ENCODE measurements at places on chromosomes 3 and 15. TPM values are rescaled to one million over a fixed set of nuclear protein-coding genes. Genes with fewer than 3 reads are reported as not detected.

GRCh38 chr3:161969867-161970266 is 473.3 kb downstream of the OTOL1 start:
- DNase-seq: no peak
- H3K27me3 ChIP-seq: no peaks in the 10 kb centered on the region
- H3K36me3 ChIP-seq: no peaks in the 10 kb centered on the region
- no peak overlapping the region for H3K4me3 ChIP-seq

DNA sequence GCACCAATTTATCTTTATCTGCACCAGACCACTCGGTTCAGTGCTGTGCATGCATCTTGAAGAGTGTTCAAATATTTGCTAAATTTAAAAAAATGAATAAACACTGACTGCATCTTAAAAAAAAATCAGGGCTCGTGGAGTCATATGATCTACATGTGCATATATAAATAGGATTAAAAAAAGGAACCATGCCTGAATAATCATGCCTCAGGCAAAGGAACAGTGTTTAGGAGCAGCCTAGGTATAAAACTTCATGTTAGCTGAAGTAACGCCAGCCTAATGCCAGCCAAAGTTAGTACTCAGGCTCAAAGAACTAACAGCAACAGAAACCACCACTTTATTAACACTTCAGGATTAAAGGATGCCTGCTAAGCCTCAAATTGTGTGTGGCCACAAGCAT is 9.5 kb downstream of the ABCC5 start:
- H3K27me3 ChIP-seq: no peaks in the 10 kb centered on the region
- peaks cover 4% of the 10 kb centered on the region for H3K4me1 ChIP-seq
- H3K27ac ChIP-seq: no peak overlapping the region
- no peak for DNase-seq
- no peak overlapping the region for H3K4me3 ChIP-seq

DNA sequence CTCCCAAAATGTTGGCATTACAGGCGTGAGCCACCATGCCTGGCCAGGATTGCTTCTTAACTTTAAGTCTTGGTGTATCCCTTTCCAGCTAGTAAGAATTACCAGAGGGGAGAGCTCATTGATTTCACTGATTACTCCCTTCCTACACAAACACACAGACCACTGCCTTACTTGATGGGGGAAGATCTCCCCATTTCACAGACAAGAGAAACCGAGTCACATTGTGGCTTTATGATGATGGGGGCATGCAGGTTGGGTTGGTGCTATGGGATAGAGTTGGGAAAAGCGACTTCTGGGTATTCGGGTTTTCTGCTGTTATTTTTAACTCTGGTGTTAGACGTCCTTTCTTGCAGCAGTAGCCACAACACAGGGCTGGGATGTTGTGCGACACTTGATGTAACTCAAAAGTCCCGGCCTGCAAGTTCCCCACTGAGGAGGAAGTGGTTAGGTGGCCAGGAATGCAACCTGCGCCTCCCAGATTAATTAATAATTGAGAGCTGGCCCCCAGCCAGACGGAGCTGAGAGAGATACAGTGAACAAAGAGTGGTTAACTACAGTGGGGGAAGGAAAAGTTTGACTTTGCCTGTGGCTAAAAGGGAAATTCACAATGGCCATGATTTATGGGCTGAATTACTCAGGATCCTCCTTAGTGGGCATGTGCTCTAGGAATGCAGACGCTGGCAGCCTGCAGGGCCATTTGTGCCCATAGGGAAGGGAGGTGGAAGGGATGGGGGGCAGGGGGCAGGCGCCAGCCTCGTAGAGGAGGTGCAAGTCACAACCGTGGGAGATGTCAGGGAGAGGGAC is 63.6 kb downstream of the SMAD6 start:
- H3K27me3 ChIP-seq: no peaks in the 10 kb centered on the region
- peak overlapping the region; percentile 48 for H3K27ac ChIP-seq
- peaks cover 90% of the 10 kb centered on the region for H3K4me1 ChIP-seq
- peaks cover 15% of the 10 kb centered on the region for H3K36me3 ChIP-seq
- H3K4me3 ChIP-seq: no peak overlapping the region

MRAS gene
- 75.6 TPM for total RNA-seq

- no peak overlapping the region for H3K27ac ChIP-seq
- no peaks in the 10 kb centered on the region for H3K4me1 ChIP-seq
- H3K4me3 ChIP-seq: no peak overlapping the region
Observed at GRCh38 chr3:183353421-183353820, 75.0 kb downstream of the MCF2L2 start.

DNA sequence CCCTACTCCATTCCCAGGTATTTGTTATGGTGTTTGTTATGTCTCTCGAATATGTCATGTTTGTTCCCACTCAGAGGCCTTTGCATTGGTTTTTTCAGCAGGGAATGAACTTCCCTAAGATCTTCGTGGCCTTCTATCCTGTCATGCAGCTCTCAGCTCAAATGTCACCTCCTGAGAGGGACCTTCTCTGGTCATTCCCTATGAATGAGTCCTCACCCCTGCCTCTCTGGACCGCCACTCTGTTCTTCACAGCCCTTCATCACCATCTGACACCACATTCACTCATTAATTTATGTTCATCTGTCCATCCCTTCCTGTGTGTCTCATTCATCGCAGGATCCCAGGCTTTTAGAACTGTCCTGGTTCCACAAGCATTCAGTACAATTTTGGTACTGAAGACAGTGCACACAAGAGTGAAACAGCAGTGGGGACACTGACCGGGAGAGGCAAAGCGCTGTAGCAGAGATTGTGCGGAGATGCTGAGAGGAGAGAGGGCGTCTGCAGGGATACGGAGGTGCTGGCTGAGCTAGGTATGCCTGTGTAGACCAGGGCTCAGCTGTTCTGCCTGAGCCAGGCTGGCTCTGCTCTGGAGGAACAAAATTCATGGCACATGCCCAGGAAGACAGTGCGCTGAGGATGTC is 132.3 kb downstream of the CHCHD6 start:
- H3K27me3 ChIP-seq: no peaks in the 10 kb centered on the region
- no peaks in the 10 kb centered on the region for H3K36me3 ChIP-seq
- H3K4me1 ChIP-seq: peaks cover 19% of the 10 kb centered on the region
- no peak overlapping the region for H3K27ac ChIP-seq
- no peak overlapping the region for H3K4me3 ChIP-seq
- DNase-seq: no peak

GOLGA8K gene
- total RNA-seq: not detected

- no peaks in the 10 kb centered on the region for H3K4me1 ChIP-seq
- H3K27ac ChIP-seq: no peak overlapping the region
- H3K27me3 ChIP-seq: no peaks in the 10 kb centered on the region
- H3K36me3 ChIP-seq: no peaks in the 10 kb centered on the region
Observed at GRCh38 chr3:10343526-10343925, 22.6 kb upstream of the SEC13 start.

GRCh38 chr15:78716651-78717050 is 75.6 kb upstream of the CHRNB4 start:
- no peak for DNase-seq
- H3K4me3 ChIP-seq: no peak overlapping the region
- no peak overlapping the region for H3K27ac ChIP-seq
- H3K36me3 ChIP-seq: no peaks in the 10 kb centered on the region
- peaks cover 6% of the 10 kb centered on the region for H3K27me3 ChIP-seq

- no peaks in the 10 kb centered on the region for H3K36me3 ChIP-seq
- no peak overlapping the region for H3K4me3 ChIP-seq
- no peak overlapping the region for H3K27ac ChIP-seq
- no peaks in the 10 kb centered on the region for H3K27me3 ChIP-seq
Observed at GRCh38 chr15:68979006-68979405, 35.5 kb upstream of the NOX5 start.

DNA sequence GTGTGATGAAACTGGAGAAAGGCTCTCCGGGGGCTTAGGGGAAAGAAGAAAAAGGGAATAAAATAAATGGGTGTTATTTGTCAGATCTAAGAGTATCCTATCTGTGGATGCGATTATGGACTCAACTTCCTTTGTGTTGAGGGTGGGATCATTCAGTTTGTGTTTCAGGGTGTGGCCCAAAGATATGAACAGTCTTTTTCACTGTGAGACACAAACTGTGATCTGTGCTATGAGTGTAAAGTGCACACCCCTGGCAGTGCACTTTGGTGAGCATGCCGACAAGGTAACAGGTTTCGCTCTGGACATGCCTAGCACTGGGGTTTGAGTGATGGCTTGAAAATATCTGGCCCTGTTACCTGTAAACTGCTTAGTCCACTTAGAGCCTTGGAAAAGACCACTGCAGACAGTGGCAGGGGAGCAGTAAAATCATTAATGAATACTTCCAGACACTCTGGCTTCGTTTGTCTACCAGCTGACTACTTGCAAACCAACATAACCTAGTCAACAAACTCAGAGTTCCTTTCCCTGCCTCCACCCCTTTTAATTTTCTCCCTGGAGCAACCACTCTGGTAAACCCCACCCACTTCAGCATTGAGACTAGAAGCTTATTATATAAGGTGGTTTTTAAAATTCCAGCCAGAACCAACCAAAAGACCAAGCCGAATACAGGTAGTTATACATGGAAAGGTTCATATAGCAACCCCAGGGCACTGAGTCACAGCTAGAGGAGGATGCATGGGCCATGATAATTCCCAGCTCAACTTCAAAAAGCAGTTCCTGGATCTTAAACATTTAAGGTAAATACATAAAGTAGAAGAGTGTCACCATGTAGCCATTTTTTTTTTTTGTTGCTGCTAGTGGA is 55.1 kb downstream of the TAMM41 start:
- no peaks in the 10 kb centered on the region for H3K27me3 ChIP-seq
- H3K36me3 ChIP-seq: peaks cover 22% of the 10 kb centered on the region
- H3K4me3 ChIP-seq: no peak overlapping the region

GRCh38 chr3:186974824-186975313 is 44.5 kb downstream of the ST6GAL1 start:
- no peaks in the 10 kb centered on the region for H3K36me3 ChIP-seq
- no peaks in the 10 kb centered on the region for H3K4me1 ChIP-seq
- H3K4me3 ChIP-seq: no peak overlapping the region
- no peaks in the 10 kb centered on the region for H3K27me3 ChIP-seq

CILP gene
- not detected for total RNA-seq
